ENCODE measurements at places on chromosomes 12 and 14.

- DNase-seq: no peak
Measured at GRCh38 chr14:82636426-82636825, 1102.8 kb upstream of the SEL1L start.

GRCh38 chr14:92511453-92512238, 1.9 kb upstream of the RIN3 start:
- DNase-seq: no peak

- DNase-seq: no peak
Measured at GRCh38 chr14:104319491-104320241, 181.3 kb downstream of the KIF26A start.

- no peak for DNase-seq
Measured at GRCh38 chr14:73462048-73462715, 3.8 kb upstream of the NUMB start.

GRCh38 chr12:101962486-101962885, 85.1 kb downstream of the DRAM1 start:
- no peak for DNase-seq

GRCh38 chr12:101823039-101823438, 7.7 kb downstream of the GNPTAB start:
- no peak for DNase-seq

DNA sequence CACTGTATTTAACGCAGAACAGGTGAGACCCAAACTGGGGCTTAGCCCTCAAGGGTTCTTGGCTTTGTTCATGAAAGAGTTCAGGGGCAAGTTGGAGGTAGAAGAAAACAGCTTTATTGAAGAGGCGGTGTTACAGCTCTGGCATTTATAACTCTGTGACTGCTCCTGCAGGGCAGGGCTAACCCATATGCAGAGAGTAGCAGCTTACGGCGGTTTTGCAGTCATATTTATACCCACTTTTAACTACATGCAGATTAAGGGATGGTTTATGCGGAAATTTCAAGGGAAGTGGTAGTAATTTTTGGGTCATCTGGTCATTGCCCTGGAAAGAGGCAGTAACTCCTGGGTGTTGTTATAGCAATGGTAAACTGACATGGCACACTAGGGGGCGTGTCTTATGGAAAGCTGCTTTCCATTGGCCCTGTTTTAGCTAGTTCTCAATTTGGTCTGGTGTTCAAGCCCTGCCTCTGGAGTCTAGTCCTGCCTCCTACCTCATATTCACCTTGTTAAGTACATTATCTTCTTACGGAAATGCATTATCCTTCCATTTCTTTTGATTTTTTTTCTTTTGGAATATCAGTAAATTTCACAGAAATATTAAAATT, 1.8 kb upstream of the IAPP start:
- no peak for DNase-seq

- DNase-seq: peak; percentile 55
Measured at GRCh38 chr14:49687942-49688700, at the start of gene POLE2. Gene POLE2, minus strand, starts transcription at chr14:49688214. Its CDS starts 11 bp downstream, at chr14:49688203.

- DNase-seq: no peak
Measured at GRCh38 chr12:25130741-25131188, 64.2 kb downstream of the DNAI7 start.

DNA sequence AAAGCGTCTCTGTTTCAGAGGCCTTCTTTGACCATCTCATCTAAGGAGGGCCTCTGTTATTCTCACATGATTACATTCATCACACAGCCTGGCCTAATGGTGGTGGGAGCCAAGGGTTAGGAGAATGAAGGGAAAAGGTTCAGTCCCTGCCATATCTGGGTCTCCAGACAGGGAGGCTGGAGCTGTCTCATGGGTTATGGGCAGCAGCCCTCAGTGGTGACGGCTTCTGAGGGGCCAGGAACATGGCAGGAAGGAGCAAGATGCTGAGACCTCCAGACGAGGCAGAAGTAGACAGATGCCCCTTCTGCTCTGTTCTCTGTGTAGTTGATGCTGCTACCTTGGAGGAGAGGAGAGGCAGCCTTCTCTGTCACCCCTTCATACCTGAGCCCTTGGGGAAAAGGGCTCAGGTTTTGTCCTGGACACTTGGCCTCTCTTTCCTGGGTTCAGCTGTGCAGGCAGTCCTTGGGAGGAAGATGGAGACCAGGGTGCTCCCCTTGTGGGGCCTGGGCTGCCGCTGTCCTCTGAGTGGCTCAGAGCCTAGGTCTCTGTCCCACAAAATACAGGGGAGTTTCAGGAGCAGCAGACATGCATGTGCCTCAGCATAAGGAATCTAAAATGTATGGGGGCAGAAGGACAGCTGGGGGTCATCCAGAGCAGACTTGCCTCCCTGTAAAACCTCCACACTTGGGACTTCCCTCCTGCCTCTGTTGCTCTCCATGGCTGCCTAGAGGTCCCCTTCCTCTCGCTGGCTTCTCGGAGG, 3.6 kb downstream of the IFI27L2 start:
- no peak for DNase-seq

GRCh38 chr12:93514853-93515252, 47.5 kb downstream of the MRPL42 start:
- DNase-seq: no peak

- DNase-seq: no peak
Measured at GRCh38 chr14:96285667-96286066, 29.7 kb downstream of the BDKRB1 start.

DNA sequence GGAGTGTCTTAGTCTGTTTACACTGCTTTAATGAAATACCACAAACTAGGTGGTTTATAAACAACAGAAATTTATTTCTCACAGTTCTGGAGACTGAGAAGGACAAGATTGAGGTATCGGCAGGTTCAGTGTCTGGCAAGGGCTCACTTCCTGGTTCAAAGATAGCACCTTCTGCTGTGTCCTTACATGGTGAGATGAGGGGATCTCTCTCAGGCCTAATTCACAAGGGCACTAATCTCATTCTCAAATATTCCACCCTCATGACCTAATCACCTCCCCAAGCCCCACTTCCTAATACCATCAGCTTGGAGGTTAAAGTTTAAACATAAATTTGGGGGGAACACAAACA, 35.0 kb upstream of the PLEK2 start:
- DNase-seq: no peak

DNA sequence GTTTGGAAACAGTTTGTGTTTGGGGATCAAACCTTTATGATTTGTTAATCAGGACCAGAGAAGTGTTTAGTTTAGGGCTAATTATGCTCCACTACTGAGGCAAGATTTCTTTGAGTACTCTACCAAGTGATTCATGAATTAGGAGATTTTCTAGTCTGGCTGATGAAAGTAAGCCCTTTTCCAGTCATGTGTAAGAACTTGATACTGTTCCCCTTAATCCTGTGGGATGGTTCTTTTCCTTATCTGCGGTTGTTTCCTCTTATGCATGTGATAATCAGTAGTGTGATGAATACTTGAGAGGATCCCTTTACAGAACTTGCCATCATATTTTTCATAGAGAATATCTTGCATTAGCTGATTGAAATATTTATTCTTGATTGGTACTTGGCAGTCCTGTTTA, 42.1 kb downstream of the DYRK2 start:
- DNase-seq: no peak

GRCh38 chr14:74610199-74610865, 1.7 kb downstream of the LTBP2 start:
- DNase-seq: no peak

- no peak for DNase-seq
Measured at GRCh38 chr12:32949815-32950214, 53.2 kb upstream of the PKP2 start.

DNA sequence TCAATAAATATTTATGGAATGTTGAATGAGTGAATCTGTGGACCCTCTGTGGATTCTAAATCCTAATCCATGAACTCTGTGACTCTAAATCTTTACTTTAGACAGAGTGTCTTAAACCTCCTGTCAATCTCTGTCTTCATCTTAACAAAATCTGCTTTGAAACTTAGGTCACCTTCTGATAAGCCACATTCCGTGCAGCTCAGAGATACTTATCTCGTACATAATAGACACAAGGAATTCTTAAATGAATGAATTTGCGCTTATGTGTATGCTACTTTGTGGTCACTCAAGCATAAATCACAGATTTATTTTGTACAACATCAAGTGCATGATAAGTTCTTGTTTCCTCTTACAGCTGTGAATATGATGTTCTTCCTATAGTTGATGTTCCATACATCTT, 2.2 kb upstream of the KRAS start:
- no peak for DNase-seq

GRCh38 chr12:57078519-57079404, at the start of gene NEMP1:
Gene NEMP1, minus strand, starts transcription at chr12:57078791. Its CDS starts 46 bp downstream, at chr12:57078745.
- peak; percentile 79 for DNase-seq

DNA sequence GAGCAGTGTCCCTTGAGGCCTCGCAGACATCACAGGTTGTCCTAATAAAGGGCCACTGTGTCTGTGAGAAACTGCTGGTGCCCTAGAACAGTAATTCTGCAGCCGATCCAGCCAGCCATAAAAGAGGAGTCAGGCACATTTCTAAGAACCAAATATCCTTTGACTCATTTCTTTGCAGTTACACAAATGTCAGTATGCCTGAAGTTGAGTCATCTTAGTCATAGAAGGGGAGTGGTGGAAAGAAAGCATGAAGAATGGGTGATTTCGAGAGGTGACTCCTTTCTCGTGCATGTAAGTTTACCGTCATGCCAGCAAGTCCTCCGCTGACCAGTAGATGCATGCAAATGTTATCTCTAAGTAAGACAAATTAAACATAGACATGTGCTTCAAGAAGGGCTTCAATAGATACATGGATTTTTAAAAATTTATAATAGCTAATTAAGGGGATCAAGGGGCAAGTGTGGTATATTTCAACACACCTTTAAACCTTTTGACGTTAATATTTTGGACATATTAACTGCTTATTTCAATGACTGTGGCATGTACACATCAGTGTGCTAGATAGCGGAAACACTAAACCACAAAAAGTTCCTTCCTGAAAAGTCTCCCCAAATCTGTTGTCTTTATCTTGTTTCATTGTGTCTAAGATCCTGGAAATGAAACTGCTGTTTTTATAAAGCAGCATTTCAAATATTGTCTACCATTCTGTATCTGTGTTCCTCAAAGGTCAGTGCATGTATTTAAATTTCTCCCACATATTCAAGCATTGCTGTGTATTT, 497.4 kb downstream of the NPAS3 start:
- no peak for DNase-seq

DNA sequence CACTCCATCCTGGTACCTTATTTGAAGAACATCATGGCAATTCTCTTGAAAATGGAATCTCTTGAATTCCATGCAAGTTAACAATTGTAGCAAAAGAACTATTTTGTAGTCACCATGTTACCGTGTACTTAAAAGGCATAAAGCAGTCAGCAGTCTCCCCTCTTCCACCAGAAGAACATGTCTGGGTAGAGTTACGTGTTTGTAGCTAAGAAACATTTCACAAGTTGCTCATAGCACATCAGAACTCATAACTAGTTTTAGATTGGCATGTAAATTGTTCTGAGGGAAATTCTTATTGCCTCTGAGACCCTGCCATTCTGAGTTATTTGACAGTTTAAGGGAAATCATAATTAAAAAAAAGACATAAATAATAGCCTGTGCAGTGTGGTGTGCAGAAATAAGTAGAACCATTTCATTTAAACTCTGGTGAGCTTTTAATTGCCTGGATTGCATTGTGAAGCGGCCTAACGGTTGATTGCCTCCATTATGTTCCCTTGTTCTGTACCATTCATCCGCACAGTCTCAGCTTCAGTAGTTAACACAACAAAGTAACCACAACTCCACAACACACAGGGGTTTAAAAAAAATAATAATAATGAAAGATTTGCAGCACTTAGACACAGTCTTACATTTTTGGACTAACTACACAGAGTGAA, 2.6 kb downstream of the LMO3 start:
- no peak for DNase-seq
